D721Med (cell line): ENCODE measurements at places on chromosomes 7 and 10.

DNA sequence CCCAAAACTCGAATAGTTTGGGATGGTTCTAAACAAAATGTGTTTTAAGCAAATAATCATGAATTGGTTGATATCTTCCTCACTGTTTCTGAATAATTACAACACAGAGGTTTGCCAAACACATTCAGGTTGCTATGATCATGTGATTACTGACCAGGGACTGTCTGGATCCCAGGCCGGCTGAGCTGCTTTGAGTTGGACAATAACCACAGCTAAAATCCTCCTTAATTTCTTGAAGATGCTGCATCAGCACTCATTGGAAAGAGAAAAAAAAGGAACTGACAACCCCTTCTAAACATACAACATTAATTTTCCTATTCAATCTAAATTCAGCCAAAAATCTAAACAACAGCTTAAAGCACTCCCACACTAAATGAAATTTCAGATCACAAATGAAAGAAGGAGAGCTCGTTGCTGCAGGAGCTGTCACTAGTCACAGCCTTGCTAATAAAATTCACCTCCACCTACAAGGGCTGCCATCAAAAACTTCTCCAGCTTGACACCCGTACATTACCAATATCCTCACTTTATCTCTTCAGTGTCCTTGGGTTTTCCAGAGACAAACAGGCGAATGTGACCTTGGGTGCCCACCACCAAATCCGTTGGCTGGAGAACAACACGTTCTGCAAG lies 560.2 kb downstream of the KCNMA1 start:
- no peak for DNase-seq

DNA sequence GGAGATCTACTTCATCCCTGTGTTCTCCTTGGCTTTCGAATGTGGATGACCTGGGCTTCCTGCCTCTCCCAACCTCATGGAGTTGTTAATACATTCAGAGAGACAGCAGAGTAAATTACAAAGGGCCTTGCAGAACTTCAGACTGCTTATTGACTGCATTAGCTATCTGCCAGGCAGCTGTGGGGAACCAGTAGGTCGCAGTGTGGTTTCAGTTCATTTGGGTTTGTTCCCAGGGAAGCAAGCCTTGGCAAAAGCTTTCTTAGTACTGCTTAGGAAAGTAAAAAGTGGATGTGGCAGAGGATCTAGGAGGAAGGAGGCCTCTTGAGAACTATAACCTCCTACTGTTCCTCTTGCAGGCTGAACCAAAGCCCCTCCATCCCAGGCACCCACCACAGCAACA lies 9.2 kb downstream of the NPFFR1 start:
- no peak for DNase-seq

GRCh38 chr7:128962899-128963298 lies 25.2 kb downstream of the IRF5 start:
- DNase-seq = no peak

- DNase-seq = no peak
These were observed 219.4 kb upstream of the CELF2 start for GRCh38 chr10:10798102-10798863.

GRCh38 chr10:96585736-96586418 lies 935 bp downstream of the TM9SF3 start:
- no peak for DNase-seq

GRCh38 chr7:41877118-41877517 lies 174.2 kb upstream of the INHBA start:
- no peak for DNase-seq

GRCh38 chr7:8391353-8392062 lies 41.9 kb upstream of the NXPH1 start:
- no peak for DNase-seq

DNA sequence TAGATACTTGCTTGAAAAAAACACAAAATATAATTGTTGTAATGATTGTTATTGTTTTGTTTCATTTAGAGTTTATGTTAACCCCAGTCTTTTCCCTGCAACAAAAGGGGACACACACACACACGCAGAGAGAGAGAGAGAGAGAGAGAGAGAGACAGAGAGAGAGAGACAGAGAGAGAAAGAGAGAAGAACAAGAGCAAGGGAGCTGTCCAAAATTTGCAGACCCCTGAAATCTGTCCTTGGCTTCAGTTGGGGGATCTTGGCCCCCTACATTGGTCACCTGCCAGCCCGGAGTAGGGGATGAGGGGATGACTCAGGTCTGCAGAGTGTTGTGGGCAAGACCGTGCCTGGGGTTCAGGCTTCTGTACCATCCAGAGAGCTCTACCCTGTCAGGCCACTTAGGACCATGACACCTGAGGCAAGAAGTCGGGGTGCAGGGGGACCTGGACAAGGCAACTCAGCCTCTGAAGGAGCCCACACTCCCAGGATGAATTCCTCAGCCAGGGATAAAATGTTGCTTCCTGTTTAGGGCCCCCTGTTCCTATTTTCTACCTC lies 73.1 kb downstream of the RAMP3 start:
- DNase-seq = no peak

DNA sequence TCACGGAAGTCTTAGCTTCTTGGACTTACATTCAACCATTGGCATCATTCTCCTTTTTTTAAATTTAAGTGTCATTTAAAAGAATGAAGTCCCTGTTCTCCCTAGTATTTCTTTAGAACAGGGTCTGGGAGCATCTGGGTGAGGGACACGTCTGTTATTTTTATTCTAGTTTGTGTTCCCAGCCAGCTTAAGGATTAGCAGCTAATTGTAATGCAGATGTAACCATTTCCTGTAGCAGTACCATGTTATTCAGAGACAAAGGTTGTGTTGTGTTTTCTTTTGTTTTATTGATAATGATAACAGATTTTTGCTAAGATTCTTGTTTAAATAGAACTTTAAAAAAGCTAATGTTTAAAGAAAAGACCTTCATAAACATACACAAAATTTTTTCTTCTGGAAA lies 34.3 kb downstream of the BMS1 start:
- no peak for DNase-seq
